ENCODE measurements at places on chromosomes 12 and 14. TPM values are rescaled to one million over a fixed set of nuclear protein-coding genes. Genes with fewer than 3 reads are reported as not detected.
A peak's percentile ranks its signal among the peaks of the same experiment; 100 is the strongest.

GRCh38 chr12:67659292-67659691 is 10.7 kb downstream of the DYRK2 start:
- H3K27ac ChIP-seq: no peak overlapping the region
- DNase-seq: no peak
- peaks cover 35% of the 10 kb centered on the region for H3K4me1 ChIP-seq
- peaks cover 28% of the 10 kb centered on the region for H3K36me3 ChIP-seq
- no peak overlapping the region for H3K4me3 ChIP-seq

GRCh38 chr14:57031474-57031873 is 221.2 kb upstream of the OTX2 start:
- H3K27me3 ChIP-seq: no peaks in the 10 kb centered on the region
- H3K4me1 ChIP-seq: no peaks in the 10 kb centered on the region
- no peak overlapping the region for H3K4me3 ChIP-seq
- no peak overlapping the region for H3K27ac ChIP-seq

GRCh38 chr14:55502746-55503284 is 62.4 kb upstream of the TBPL2 start:
- no peak overlapping the region for H3K4me3 ChIP-seq
- DNase-seq: no peak
- H3K4me1 ChIP-seq: peaks cover 5% of the 10 kb centered on the region
- H3K27me3 ChIP-seq: no peaks in the 10 kb centered on the region
- no peaks in the 10 kb centered on the region for H3K36me3 ChIP-seq
- H3K27ac ChIP-seq: no peak overlapping the region

DNA sequence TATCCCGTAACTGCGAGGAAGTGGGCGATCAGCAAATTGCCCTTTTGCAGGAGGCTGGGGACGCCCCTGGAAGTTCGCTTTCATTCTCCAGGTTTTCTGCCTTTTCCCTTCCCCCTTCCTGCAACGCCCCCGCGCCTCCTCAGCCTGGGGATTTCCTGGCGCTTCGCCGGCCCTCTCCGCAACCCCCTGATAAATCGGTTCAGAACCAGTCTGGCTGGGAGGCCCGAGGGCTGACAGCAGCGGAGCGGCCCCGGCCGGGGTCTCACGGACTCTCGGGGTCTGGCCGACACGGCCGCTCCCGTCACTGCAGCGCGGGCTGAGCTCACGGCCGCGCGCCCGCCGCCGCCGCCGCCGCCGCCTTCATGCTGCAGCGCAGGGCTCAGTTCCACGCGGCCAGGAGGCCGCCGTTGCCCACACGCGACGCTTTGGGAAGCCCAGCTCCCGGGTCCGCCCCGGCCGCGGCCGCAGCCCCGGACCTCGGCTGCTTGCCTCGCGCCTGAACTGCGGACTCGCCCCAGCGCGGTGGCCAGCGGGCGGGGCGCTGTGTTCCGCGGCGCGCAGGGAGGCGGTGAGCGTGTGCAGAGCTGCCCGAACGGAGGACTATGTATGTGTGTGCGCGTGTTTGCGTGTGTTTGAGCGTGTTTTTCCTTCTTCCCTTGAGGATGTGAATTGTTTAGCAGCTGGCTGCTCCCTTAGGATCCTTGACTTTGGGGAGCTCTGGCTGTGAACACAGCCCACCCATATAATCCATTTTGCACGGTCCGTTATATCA is at the start of gene LRFN5:
Gene LRFN5 (plus strand): TSS at position 345 of the 772 bp plus-strand sequence.
- H3K36me3 ChIP-seq: no peaks in the 10 kb centered on the region
- peak within 1 kb of the TSS; percentile 75 for H3K4me3 ChIP-seq
- H3K27me3 ChIP-seq: peaks cover 62% of the 10 kb centered on the region
- H3K4me1 ChIP-seq: peaks cover 44% of the 10 kb centered on the region

DNA sequence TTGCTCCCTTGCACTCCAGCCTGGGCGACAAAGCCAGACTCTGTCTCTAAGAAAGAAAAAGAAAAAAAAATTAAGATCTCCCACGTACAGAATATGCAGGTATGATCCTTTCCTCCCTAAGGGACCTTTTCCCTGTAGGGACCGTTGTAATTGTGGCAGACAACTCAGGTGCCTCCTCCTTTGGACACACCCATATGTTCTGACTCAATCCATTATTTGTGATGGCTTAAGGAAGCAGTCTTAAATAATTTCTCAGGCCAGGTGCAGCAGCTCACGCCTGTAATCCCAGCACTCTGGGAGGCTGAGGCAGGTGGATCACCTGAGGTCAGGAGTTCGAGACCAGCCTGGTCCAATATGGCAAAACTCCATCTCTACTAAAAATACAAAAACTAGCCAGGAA is 53.1 kb downstream of the TMCC3 start:
- no peak for DNase-seq
- H3K27ac ChIP-seq: no peak overlapping the region
- no peak overlapping the region for H3K4me3 ChIP-seq
- H3K4me1 ChIP-seq: no peaks in the 10 kb centered on the region

DNA sequence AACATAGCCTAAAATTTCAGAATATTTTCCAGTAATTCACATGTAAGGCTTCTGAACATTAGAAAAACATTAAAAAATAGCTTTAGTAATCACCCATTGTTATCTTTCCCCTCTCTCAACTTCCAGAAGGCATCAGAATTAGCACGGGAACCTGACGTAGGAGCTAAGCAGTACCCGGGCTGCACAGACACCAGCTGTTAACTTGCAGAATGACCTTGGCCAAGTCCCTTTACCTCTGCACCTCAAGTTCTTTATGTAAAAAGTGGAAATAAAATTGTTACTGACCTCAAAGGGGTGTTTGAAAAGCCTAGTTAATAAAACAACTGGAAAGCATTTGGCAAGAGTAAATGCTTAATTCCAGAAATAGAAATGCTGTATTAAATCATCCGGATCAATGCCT is 7.2 kb downstream of the TPH2 start:
- H3K36me3 ChIP-seq: no peaks in the 10 kb centered on the region
- DNase-seq: no peak
- no peaks in the 10 kb centered on the region for H3K4me1 ChIP-seq
- no peak overlapping the region for H3K27ac ChIP-seq
- H3K4me3 ChIP-seq: no peak overlapping the region
- H3K27me3 ChIP-seq: peaks cover 23% of the 10 kb centered on the region

Gene SRGAP1
- 8.4 TPM for total RNA-seq

Gene APOF
- total RNA-seq: not detected

Gene CNTN1
- 7.0 TPM for total RNA-seq

Gene GNB3
- total RNA-seq: 1.4 TPM
